Activated CD8-positive, alpha-beta memory T cell treated with anti-CD3 and anti-CD28 coated beads for 4 hours (primary cell): ENCODE measurements at places on chromosomes 7 and 10.

DNA sequence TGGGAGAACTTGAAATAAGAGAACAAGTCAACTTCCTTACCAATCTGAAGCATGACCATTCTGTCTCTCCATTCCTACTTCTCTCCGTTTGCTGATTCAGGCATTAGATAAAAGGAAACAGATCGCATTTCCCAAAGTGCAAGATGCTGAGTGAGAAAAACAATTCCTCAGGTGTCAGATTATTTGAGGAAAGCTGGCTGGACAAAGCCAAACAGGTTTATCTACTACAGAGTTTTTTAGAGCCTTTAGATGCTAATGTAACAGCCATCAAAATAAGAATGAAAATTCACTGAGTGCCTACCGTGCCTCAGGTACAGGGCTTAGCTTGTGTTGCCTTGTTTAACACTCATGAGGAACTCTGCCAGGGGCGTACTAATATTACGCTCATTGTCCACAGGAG is 135.9 kb upstream of the MBL2 start:
- DNase-seq: no peak

GRCh38 chr7:122983261-122983660 is 12.2 kb downstream of the TAS2R16 start:
- DNase-seq: no peak

- no peak for DNase-seq
These were observed 43.9 kb downstream of the SEPTIN14 start for GRCh38 chr7:55818686-55819085.

- no peak for DNase-seq
These were observed 80.6 kb downstream of the PTPRZ1 start for GRCh38 chr7:121953601-121954000.

DNA sequence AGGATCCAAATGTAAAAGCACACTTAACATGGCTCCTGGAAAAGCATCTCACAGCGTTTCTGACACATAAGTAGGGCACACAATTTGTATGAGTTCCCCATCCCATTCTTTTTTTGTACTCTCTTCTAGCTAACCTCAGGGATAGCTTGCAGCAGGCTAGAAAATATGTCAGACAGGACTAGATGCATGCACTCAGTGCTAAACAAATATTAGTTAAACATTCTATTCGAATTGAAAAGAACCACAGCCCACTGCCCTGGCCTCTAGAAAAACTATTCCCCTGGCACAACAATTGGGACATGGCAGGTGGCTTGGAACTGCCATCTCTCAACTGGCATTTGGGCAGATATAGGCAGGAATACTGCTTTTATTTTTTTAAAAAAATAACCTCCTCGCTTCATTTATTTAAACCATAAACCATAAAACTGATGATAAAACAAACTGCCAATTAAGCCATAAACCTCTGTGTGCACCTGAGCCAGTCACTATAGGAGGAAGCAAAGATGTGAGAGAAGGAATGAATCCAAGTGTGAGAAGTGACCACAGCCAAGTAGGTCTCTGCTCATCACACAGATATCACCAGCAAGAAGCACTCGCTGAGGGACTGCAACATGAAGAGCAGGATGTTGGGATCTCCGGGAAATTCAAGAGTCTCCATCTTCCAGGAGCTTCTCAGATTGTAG is 394.1 kb downstream of the NEBL start:
- no peak for DNase-seq

DNA sequence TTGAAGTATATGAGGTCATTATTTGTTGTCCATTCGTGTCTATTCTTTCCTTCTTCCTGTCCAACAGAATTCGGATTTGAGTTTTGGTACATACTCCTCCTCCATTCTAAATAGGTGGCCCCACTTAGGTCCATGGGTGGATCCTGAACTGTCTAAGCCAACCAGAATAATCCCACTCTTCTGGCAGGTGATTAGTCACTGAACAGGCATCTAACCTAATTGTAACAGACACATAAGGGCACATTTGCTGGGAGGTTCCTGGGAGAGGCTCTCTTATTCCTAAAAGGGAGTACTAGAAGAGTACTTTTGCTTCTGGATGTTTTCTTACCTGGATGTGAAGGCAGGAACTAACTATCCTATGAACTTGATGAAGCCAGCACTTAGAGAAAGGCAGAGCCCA is 16.8 kb downstream of the LRRC72 start:
- DNase-seq: no peak

DNA sequence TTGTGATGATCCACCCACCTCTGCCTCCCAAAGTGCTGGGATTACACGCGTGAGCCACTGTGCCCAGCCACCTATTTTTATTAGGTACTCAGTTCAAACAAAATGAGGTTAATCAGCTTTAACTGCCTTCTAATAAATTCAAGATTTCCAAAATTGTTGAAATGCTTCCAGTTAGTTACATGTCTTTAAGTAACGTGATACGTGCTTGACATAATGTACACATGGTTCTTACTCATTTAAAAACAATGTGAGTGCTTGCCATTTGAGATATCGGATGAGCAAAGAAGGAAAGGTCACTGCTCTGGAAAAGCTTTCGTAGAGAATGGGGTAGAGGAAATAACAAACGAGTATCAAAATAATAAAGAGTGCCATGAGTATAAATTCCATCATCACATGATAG is 83.6 kb downstream of the KMT2E start:
- no peak for DNase-seq

DNA sequence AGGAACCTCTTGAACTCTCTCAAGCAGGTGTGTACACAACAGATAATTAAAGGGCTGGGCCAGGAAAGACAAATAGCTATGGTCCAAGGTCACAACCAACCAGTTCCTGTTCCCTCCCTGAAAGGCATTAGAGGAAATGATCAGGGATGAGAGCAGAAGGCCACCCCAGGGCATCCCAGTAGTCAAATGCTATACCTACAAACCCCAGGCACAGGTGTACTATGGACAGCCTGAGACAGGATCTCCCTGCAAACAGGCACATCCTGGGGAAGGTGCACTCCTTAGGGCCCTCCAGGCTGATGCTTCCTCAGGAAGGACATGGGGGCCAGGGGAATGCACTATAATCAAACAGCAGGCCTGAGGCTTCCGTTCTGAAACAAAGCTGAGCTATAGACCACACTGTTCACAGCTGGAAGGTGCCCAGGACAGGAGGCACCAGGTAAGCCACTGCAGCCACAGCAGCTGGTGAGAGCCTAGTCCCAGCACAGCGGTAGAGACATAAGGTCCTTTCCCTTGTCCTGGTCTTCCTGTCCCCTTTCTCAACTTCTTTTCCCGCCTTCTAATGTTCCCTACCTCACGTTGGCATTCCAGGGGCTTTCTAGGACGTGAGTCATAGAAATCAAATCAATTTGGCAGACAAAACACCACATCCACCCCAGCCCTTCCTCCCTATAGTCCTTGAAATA is 13.3 kb downstream of the PARP12 start:
- DNase-seq: no peak

DNA sequence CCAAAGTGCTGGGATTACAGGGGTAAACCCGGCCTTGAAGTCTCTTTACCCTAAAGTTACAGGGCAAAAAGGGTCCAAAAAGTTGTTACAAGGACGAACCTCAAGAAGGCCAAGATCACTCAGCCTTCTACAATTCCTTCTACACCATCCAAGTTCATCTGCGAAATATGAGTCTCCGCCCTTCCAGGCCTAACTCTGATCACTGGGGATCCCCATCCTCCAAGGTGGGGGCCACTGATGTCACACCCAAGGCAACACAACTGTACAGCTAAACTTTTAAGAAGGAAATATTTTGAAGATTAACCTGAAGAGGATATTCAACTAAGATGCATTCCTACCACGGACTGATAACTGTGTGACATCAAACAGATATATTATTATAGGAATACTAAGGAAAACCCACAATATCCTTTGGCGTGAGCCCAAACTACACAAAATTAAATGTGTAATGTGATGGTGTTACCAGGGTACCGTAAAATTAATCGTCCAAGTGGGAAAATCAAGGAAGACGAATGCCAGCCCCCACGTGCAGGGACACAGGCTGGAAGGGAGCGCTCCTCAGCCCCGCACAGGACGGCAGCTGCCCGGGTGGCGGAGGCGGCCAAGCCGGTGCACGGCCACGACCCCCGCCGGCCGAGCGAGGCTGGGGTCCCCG is 1.0 kb downstream of the PAXIP1 start:
- no peak for DNase-seq

GRCh38 chr10:69898524-69898923 is 96.8 kb downstream of the COL13A1 start:
- no peak for DNase-seq

DNA sequence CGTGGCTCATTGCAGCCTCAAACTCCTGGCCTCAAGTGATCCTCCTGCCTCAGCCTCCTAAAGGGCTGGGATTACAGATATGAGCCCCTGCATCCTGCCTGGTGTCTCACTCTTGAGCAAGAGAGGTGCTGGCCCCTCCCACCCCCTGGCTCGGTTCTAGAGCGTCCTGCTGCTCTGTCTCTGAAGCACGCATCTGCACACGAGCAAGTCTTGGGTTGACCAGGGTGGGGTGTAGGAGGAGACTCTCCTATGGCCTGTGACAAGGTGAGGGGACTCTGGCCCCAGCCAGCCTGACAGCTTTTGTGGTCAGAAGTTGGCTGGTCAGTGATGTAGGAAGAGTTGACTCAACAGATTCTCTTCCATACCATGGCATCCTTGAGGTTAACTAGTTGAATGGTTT is 110.7 kb upstream of the CARD11 start:
- no peak for DNase-seq

GRCh38 chr7:114910787-114911186 is 11.1 kb upstream of the MDFIC start:
- DNase-seq: no peak

DNA sequence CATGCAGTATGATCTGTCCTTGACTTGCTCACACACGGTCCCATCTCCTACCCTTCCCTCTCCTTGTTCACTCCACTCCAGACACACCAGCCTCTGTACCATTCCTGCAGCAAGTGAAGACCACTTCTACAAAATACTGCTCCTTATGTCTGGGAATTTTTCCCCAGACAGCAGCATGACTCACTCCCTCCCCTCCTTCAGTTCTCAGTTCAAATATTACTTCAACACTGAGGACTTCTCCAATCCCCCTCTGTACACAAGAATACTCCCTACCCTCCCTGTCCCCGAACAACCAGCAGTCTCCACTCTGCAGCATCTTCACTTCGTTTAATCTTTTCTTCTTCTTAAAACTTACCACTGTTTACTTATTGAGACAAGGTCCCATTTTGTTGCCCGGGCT is 474.0 kb downstream of the GPAM start:
- DNase-seq: no peak

GRCh38 chr10:78843495-78843894 is 225.3 kb upstream of the ZMIZ1 start:
- DNase-seq: no peak

GRCh38 chr7:135102372-135102771 is 45.5 kb upstream of the TMEM140 start:
- DNase-seq: no peak

GRCh38 chr7:16817536-16817935 is 12.7 kb upstream of the AGR2 start:
- DNase-seq: no peak

DNA sequence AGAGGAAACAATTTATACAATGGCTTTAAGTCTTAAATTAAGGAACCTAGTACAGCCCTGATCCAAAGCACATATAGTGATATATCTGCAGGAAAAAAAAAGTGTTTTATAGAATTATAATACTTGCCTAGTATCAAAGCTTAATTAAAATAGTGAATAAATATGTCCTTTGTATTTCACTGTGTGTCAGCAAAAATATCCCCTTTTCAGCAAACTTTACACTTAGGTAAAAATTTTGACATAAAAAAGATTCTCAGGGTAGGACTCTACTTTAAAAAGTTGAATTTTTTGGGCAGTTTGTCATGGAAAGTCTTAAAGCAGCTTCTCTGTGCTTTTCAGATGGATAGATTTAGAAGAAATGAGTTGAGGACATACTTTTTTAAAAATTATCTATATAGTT is 12.7 kb upstream of the NEBL start:
- DNase-seq: no peak

GRCh38 chr10:31004611-31005193 is 27.0 kb downstream of the ZNF438 start:
- no peak for DNase-seq

- DNase-seq: peak; percentile 21
These were observed at the start of gene NET1 for GRCh38 chr10:5412277-5412941. Gene NET1 (plus strand): TSS chr10:5412557. CDS start chr10:5412693, 136 bp downstream.

DNA sequence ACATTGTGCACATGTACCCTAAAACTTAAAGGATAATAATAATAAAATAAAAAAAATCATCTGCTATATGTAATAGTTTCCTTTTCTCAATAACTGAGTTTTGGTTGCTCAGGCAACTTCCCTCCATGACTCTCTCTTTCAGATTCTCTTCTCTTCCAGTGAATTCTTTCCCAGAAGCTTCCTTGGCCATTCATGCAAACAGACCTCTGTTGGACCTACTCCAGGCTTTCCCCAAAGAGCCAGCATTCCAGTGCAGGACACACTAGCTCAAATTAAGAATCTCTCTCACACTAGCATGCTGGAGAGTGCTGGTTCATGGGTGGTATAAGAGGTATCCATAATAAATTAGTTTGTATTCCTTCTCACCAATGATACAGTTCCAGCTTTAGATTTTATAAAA is 31.0 kb upstream of the ZEB1 start:
- no peak for DNase-seq

- no peak for DNase-seq
These were observed 13.0 kb downstream of the OR9A2 start for GRCh38 chr7:143013893-143014292.

DNA sequence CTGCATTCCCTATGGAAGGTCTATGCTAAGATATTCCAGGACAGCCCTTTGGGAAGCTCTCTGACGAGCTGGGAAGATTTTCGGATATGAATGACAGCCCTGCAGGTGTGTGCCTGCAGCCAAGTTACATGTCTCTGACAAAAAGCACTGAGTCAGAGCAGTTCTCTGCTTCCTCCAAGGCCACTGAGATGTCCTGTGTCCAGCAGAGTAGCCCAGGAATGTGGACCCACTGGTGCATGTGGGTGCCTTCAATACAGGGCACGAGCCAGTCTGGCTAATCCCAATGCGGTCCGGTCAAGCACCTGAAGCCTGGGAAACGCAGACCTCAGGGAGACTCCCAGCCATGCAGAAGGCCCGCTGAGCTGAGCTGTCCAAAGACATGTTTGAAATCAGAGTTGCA is 565.7 kb downstream of the TCERG1L start:
- no peak for DNase-seq

DNA sequence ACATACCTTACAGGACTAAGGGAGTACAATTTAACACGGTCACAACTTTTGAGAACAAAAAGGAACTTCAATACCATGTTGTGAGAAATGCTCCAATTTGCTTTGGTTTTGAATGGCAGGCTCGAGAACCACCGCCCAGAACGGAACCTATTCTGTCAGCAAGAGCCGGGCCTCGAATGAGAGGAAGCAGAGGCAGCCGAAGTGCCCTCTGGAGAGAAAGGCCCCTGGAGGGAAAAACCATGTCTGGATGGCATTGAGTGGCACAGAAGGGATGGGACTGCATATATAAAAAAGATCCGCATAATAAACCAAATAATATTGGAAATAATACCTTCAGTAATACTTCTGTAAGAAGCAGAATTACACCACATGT is 85.6 kb downstream of the CHST15 start:
- DNase-seq: no peak

- DNase-seq: no peak
These were observed 5.2 kb upstream of the HOXA2 start for GRCh38 chr7:27107391-27108381.
